ENCODE measurements at places on chromosomes 4 and X. TPM values are rescaled to one million over a fixed set of nuclear protein-coding genes. Genes with fewer than 3 reads are reported as not detected.

Gene TMPRSS11F
- total RNA-seq, result not detected

Gene RAB39B
- 0.84 TPM for total RNA-seq

Gene EREG
- total RNA-seq, result 0.20 TPM

Gene ATOH1
- total RNA-seq, result not detected

Gene DCLK2
- 11.2 TPM for total RNA-seq

Gene DCAF8L2
- not detected for total RNA-seq

Gene RHOXF2
- total RNA-seq, result not detected

Gene MAPK10
- 34.5 TPM for total RNA-seq

DNA sequence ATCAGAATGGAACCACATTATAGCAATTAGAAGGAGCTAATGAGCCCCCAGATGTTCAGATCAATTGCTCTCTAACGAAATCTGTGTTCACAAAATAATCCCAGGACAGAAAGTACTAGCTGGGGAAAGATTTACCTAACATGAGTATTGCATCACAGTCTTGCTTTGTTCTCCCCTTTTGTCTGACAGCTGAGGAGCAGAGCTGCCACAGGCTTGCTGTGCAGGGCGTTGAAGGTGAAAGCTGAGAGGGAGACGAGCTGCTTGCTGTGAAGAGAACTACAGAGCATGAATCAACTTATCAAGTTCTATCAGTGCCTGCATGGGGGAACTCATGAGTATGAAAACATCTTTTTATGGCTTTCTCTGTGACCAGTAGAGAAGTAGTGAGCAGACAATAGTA, 441.2 kb downstream of the CENPC start:
- no peak for DNase-seq

DNA sequence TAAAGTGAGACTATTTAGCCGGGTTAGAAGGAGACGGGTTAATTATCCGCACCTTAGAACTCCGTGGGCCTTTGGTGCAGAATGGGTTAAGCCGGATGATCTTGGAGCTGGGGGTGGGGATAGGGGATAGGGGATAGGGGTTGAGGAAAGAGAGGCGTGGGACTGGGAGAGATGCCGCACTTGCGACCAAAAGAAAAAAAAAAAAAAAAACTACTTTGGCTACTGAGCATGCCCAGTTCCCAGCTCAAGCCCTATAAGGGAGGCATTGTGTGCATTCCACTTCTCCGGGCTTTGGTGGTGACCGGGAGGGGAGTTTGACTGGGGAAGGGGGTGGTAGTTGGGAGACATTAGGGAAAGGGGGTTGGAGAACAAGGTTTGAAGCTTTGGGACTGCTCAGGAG, at the start of gene SLITRK4:
Gene SLITRK4, minus strand, starts transcription at position 187 of the 400 bp plus-strand sequence. CDS start 4,993 bp downstream, outside the sequence.
- DNase-seq, result no peak

DNA sequence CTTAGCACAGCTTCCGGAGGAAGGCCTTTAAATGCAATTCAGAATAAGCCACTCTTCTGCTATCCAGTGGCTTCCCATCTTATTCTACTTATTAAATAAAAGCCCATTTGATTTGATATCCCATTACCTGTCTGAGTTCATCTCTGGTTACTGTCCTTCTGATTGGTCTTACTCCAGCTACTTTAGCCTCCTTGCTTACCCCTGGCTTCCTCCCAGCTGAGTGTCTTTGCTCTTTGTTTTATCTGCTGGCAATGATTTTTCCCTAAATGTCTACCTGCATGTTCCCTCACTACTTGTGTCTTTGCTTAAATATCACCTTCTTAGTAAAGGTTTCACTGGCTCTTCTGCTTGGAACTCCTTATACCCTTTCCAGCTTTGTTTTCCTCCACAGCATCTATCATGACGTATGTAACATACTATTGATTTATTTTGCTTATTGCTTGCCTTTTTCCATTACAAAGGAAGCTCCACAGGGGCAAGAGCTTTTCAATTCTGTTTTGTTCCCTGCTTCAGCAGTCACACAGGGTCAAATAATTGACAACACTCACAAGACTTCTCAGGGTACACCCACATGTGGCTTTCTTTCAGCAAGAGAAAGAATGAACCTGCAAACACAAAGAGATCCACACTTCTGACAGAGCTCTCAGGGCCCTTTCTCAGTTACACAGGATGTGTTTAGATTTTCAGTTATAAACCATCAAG, 63.8 kb downstream of the TBC1D19 start:
- no peak for DNase-seq

DNA sequence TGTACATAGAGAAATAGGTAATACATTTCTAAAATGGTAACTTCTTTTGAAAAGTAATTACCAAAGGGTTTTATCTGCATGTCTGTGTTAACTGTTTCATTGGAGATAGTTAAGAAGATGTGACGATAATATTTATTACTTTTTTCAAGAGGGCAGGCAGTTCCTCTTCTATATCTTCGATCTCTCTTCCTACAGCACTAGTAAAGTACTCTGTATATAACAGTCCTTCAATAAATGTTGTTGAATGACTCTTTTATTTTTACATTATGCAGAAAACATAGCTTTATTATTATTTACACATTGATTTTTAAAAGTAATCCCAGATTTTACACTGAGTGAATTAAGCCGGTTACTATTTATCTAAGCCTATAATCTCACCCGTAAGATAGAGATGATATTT, 51.8 kb downstream of the TMPRSS11E start:
- DNase-seq, result no peak

- DNase-seq, result no peak
Measured at GRCh38 chr4:149884046-149884445, 68.4 kb upstream of the IQCM start.

DNA sequence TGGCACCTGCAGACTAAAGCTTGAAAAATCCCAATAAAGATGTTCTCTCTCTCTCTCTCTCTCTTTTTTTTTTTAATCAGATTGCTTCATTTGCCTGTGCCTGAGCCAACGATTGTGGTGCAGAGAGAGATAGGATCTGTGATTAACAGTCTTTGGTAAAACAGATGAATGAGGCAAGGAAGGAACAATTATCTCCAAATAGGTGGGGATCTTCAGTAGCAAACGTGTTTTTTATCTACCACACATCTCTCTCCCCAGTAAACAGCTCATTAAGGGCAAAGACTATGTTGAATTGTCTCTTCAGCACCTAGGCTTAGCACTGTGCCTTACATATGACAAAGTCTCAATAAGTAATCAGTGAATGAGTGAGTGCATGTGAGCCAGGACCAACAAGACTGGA, 96.3 kb downstream of the SMIM20 start:
- DNase-seq, result no peak

GRCh38 chrX:111467896-111468295, 43.5 kb upstream of the SERTM2 start:
- no peak for DNase-seq

DNA sequence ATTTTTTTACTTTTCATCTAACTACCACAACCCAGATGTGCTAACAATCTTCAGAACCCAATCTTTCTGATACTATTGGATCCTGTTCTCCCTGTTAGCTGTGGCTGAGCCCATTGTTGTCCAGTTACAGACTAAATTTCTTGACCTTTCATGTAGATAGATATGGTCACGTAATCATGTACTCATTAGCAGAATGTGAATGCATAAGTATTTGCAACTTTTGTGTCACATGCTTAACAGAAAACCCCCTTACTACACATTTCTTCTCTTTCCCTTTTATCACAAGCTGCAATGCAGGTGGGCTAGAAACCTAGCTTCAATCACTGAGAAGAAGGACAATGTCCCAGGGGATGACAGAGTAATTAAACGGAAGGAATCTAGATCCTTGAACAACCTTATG, 13.1 kb upstream of the FAM13A start:
- no peak for DNase-seq

DNA sequence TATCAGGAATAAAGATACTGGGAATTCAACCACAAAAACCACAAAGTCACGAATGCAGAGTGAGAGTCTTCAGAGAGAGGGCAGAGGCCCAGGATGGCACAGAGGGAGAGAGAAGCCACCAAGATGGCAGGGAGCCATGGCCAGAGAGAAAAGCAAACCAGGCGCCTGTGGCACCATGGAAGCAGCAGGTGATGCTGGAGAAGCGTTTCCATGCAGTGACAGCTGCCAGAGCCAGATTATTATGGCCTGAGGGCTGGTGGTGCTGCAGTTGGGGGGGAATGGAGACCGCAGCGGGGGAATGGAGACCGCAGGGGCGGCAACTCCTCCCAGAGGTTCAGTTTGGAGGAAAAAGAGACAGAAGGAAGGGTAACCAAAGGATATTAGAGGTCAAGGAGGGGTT, 5.8 kb downstream of the TAFAZZIN start:
- DNase-seq, result no peak

DNA sequence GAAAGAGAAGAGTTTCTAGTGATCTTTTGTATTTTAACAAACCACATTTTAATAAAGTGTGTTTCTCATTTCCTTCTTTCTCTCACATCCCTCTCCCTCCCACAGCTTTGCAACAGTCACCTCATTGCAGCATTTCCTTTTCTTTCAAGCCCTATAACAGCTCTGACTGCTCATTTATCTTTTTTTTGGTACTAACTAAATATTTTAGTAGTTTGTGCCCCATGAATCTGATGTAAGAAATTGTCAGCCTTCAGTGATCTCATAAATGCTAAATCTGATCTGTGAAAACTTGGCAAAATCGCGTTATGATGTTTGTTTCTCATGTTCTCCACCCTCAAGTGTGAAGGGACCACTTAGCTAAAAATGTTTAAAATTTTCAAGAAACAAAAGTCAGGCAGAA, 258.5 kb upstream of the SLIT2 start:
- DNase-seq, result no peak

GRCh38 chr4:142523111-142523510, 323.0 kb downstream of the INPP4B start:
- no peak for DNase-seq

DNA sequence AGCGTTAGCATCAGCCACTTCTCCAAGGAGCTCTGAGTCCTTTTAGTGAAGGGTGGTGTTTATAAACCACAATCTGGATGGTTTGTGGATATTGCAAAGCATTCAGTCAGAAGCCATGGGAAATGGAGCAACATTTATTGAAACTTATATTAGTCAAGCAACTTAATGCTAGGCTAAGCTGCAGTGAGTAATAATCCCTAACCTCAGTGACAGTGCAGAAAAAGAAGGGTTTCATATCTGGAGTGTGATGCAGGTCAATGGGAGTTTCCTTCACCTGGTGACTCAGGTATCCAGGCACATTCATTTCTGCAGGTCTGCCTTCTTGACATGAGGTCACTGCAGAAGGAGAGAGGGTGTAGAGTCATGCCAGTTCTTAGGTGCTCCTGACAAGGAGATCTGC, 10.4 kb upstream of the DRD5 start:
- no peak for DNase-seq

DNA sequence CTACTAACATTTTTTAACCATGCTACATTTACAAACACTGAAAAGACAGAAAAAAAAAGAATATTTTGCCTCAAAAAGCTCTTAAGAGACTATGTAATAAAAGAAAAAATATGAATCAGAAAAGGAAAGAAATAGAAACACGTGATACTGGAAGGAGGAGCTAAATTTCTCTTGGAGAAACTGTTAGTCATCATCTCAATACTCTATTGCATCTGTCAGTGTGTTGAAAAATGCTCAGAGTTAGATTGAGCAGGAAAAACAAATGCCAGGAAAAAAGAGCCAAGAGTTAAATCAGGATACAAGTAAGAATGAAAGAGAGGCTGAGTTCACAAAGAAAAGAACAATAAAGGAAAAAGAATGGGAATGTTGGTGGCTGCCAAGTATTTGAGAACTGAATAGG, 2.6 kb downstream of the RAB28 start:
- DNase-seq, result no peak

DNA sequence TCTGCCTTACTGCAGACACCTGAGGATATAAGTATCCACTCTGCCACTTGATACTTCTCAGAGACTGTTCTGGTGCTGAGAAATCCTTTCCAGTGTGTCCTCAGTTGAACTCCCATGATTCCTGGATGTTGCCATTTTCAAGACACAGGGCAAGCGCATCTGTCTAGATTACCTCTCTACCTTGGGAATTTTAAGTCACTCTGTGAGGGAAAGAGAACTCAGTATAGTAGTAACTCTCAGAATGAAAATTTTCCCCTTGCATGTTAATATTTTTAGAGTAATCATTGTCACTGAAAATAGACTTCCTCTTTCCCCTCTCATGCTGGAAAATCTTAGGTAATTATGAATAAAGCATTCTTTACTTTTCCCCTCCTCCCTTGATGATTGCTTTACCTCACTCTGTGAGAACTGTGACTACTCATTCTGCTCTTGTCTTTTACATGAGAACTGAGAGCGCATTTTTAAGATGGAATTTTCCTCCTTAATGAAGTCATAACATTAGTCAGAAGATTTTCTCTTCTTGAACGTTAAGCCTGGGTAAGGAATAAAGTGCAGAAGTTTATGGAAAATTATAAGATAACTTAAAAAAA, 45.0 kb downstream of the TET2 start:
- DNase-seq, result no peak

DNA sequence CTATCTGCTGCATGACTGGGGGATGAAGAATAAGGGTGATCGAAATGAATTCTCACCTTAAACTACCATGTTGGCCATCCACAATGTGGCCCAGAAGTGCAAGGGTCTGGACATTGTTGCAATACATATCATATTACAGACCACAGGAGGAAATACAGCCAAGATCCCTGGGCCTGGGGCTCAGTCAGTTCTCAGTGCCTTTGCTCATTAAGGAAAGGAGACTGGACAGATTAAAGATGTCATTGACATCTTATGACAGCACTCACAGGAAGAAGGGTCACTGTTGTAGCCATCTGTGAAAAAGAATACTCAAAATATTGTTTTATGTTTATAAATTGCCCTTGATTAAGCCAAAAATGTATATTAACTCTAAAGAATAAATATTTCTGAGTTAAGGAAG, 1345.2 kb downstream of the FSTL5 start:
- no peak for DNase-seq

Measured in tibial nerve (tissue), 4 donors.